ENCODE measurements at places on chromosomes 1 and 21.
A peak's percentile ranks its signal among the peaks of the same experiment; 100 is the strongest.

- no peak for DNase-seq
Observed at GRCh38 chr1:44236490-44237272, 23.4 kb downstream of the DMAP1 start.

DNA sequence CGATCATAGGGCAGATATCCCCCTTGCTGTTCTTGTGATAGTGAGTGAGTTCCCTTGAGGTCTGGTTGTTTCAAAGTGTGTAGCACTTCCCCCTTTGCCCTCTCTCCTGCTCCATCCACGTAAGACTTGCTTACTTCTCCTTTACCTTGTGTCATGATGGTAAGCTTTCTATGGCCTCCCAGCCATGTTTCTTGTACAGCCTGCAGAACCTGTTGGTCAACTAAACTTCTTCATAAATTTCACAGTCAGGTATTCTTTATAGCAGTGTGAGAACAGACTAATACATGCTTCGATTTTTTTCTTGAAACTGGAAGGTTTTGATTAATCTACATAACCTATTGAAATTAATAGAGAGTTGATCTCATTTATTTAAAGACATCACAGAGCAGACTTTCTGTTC lies 302.5 kb upstream of the PBX1 start:
- DNase-seq, result no peak

- no peak for DNase-seq
Observed at GRCh38 chr21:44365967-44366585, 12.7 kb downstream of the TRPM2 start.

DNA sequence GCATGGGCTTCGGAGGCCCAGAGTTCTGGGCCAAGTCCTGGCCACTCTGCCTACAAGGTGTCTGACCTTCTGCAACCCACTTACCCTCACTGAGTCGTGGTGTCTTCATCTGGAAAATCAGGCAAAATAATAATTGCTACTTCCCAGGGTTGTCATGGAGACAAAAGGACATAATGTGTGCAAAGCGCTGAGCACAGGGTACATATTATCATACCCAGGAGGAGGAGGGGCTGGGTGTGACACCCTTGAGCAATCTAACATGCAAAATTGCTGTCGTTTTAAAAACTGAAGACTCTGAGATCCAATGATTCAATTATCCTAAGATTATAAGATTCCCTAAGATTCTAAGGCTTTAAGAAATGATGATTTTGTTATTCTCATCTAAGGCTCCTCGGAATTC lies 459.5 kb downstream of the PTPRU start:
- no peak for DNase-seq

- no peak for DNase-seq
Observed at GRCh38 chr1:19770436-19771190, 29.1 kb downstream of the TMCO4 start.

DNA sequence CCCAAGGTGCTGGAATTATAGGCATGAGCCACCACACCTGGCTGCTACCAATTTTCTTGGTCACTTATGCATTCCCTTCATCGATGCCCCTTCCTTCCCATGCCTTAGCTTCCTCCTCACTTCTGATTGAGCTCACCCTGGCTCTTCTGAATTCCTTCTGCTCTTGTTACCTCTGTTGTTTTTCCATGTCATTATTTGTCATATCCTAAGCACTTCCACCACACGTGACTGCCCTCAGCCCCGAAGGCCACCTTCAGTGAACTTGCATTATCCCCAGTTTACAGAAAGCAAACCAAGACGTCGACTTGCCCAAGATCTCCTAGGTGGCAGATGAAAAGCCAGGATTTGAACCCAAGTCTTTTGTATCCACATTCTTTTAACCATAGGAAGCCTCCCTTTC lies 30.7 kb downstream of the CA6 start:
- DNase-seq, result no peak

DNA sequence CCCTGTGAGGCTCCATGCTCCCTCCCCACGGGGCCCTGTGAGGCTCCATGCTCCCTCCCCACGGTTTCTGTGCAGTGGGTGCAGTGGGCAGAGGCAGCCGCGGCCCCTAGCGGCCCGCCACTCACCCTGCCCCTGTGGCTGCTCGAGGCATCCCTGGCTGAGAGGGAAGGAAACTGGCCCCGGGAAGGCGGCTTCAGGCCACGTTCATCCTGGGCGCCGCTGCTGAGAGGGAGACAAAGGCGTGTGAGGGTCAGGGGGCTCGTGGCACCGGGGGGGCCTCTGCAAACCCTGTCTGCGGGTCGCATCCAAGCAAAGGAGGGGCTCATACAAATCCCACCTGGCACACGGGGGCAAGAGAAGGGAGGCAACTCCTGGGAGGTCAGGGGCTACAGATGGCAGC lies 8.5 kb downstream of the CFAP410 start:
- no peak for DNase-seq

DNA sequence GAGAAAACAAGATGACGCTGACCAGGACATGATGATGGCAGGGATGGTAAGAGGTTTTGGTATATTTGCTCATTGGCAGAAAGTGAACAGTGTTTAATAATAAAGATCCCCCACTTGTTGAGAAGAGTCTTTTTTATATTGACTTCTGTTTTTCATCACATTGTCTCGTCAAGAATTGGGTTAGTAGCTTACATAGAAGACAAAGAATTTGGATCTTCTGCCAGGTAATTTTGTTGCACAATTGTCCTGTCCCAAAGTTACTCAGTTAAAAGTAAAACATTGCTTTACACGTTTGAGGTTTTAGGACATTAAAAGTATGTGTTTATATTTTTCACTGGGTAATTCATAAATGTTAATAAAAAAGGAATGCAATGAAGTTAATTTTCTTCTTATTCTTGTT lies 48.3 kb upstream of the LAMC2 start:
- DNase-seq, result no peak

- peak; percentile 24 for DNase-seq
Observed at GRCh38 chr21:37348664-37349063, 17.9 kb upstream of the DYRK1A start.

- no peak for DNase-seq
Observed at GRCh38 chr1:82646888-82647287, 846.2 kb downstream of the ADGRL2 start.

- DNase-seq, result no peak
Observed at GRCh38 chr1:20291645-20292084, 990 bp downstream of the VWA5B1 start.

- no peak for DNase-seq
Observed at GRCh38 chr21:46425571-46425970, 33.1 kb upstream of the DIP2A start.

DNA sequence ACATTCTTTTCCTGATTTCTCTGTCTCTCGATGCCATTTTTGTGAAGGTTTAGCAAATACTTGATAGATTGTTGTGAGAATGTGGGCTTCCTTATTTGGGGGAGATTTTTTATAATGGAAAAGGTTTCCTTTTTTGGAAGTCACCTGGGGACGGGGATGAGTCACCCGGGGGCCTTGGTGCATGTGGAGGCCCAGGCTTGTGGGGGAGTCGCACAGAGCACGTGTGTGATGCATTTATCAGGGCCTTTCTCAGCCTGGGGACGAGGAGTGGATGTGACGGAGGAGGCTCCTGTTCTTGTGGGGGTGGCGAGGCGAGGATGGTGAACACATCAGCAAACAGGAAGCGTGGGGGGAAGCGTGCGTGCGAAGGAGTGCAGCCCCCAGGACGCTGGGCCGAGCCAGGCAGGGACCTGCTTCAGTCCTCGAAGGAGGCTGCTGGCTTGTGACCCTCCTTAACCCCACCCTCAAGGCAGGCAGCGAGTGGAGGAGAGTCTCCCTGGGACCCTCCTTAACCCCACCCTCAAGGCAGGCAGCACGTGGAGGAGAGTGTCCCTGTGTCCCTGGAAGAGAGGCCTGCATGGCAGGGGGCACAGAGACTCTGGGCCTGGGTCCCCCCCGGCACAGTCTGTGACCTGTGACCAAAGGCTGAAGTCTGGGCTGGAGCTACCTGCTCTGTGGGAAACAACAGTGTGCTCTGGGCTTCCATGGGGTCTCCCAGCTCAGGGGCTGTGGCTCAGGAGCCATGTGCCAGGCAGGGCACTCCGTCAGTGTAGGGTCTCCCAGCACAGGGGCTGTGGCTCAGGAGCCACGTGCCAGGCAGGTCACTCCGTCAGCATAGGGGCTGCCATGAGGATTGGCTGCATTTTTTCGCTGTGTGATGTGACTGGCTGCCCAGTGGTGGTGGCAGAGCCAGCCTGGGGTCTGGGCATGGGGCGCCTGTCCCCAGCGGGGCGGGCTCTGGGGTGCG lies 57.2 kb downstream of the AGPAT3 start:
- no peak for DNase-seq

DNA sequence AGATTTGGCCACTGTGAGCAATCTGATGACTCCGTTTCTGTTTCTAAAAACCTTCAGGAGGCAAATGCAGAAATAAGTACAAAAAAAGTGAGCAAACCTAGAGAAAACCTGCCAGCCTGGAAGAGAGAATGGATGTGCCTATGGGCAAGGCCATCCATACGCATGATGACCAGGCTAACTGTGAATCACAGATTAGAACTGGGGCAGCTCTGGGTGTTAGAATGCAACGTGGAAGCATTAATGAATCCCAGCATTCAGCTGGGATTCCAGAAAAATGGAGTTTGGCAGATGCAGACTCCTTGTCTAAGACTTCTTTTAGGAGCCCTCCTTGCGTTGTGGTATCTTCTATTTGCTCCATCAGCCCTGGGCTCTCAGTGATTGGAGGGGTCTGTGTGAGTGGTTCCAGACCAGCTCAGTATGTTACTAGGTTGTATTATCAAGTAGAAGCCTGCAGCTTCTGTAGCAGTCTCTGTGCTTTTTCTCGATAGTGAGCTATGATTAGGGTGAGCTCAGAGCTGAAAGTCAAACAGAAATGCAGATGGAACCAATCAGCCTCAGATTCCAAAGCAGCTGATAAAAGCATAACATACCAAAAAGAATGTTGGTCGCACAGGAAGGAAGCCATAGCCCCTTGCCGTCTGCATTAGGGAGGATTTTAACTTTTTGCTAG lies 154.0 kb downstream of the PSMG1 start:
- no peak for DNase-seq

- DNase-seq, result no peak
Observed at GRCh38 chr1:230220907-230221306, 153.9 kb downstream of the GALNT2 start.

GRCh38 chr1:220843481-220844011 lies 35.7 kb upstream of the HLX start:
- DNase-seq, result no peak

- no peak for DNase-seq
Observed at GRCh38 chr1:94180650-94181049, 56.7 kb downstream of the ARHGAP29 start.

- no peak for DNase-seq
Observed at GRCh38 chr1:18934205-18935000, 22.1 kb downstream of the IFFO2 start.

GRCh38 chr1:64437453-64437852 lies 32.5 kb upstream of the CACHD1 start:
- no peak for DNase-seq

GRCh38 chr1:36369061-36369861 lies 16.5 kb downstream of the STK40 start:
- peak; percentile 53 for DNase-seq

GRCh38 chr1:32012709-32013385 lies 821 bp upstream of the KHDRBS1 start:
- DNase-seq, result no peak

GRCh38 chr21:46061950-46062349 lies 36.0 kb upstream of the COL6A2 start:
- no peak for DNase-seq

GRCh38 chr1:12163210-12163609 lies 3.6 kb upstream of the TNFRSF1B start:
- DNase-seq, result no peak

GRCh38 chr1:181141431-181141910 lies 53.0 kb downstream of the IER5 start:
- peak; percentile 94 for DNase-seq

GRCh38 chr1:210608767-210609166 lies 280.1 kb downstream of the HHAT start:
- no peak for DNase-seq
